ENCODE measurements at places on chromosomes 3 and 15.

DNA sequence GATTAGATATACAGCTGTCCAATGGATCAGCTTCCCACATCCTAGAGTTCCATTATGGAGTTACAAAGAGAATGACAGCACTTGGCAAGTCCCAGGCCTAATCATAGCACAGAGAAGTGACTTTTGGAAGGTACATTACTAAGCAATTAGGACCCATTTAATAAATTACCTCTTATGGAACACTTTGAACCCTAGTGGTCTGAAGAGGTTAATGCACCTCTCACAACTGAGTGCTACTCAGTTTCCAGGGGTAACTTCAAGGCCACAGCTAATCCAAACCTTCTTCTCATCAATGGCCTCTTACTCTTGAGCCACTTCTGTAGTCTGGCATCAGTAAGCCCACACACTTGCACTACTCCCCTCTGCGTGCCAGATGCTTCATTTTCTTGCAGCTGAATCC is 34.9 kb upstream of the MEIS2 start:
- DNase-seq = no peak

DNA sequence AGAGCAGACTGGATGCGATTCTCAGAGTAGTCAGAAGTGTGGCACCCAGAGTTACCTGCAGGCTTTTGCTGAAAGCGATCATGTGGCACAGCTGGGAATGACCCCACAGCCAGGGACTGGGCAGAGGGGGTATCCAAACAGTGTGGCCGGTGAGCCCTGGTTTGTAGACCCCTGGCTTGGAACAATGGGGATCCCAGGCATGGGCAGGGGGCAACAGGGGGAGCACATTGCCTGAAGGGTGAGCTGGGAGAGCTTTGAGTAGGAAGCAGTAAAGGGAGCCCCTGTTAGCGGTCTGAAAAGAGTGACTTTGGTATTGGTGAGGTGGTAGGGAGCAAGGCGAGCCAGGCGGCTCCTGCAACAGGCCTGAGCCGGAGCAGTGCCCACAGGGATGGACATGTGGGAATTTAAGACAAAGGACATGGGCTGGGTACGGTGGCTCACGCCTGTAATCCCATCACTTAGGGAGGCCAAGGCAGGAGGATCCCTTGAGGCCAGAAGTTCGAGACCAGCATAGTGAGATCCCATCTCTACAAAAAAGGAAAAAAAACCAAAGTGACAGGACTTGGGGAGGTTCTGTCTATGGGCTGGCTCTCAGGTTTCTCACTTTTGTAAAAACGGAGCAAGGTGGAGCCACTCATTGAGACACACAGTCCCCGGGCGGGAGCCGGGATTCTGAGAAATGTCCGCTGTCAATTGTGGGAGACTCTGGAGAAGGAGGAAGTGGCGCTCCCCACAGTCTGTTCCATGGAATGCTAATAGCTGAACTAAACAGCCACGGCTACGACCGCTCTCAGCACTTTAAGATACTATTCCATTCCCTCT is 223.8 kb upstream of the LYSMD4 start:
- DNase-seq = no peak

DNA sequence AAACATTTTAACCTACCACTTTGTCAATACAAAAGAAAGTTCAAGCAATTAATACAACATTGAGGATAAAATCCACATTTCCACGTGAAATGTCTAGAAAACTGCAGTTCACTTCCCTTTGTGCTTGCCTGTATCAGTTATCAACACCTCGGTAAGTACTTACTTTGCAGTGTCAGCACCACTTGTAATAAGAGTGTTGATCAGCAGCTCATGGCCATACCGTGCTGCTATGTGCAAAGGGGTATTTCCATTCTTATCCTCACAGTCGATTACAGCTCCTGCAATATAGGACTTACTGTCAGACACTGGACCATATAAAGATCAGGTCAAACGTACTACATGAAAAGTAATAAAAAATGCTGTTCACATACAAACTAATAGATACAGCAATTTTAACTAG is 84.4 kb downstream of the ANKRD28 start:
- DNase-seq = no peak

- no peak for DNase-seq
Measured at GRCh38 chr3:186198442-186198841, 89.6 kb upstream of the ETV5 start.

GRCh38 chr3:8052659-8053058 is 449.0 kb upstream of the LMCD1 start:
- DNase-seq = no peak

- DNase-seq = no peak
Measured at GRCh38 chr3:192920411-192920810, 2.8 kb upstream of the MB21D2 start.

- no peak for DNase-seq
Measured at GRCh38 chr3:141312354-141313092, 55.8 kb upstream of the ZBTB38 start.

GRCh38 chr3:138913766-138914165 is 33.2 kb downstream of the FOXL2 start:
- DNase-seq = no peak

DNA sequence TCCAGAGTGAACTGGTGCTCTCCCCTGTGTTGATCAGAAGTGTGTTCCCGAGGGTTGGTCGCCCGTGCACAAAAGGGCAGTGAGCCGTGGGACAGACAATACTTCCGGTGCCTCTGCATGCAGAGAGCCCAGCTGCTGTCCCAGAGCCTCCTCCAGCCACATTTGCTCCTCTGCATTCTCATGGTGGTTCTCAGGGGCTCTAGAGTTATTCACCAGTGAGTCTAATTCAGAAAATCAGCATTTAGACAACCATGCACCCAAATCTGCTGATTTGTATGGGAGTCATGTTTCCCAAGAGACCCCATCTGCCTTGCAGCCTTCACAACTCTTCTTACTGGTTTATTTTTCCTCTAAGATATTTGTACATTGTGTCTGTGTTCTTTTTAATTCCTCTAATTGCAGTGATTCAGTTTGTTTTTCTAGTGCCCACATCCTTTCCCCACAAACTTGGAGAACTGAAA is 107.0 kb upstream of the SPRED1 start:
- DNase-seq = no peak

GRCh38 chr15:72192416-72192815 is 5.2 kb downstream of the GRAMD2A start:
- DNase-seq = no peak

DNA sequence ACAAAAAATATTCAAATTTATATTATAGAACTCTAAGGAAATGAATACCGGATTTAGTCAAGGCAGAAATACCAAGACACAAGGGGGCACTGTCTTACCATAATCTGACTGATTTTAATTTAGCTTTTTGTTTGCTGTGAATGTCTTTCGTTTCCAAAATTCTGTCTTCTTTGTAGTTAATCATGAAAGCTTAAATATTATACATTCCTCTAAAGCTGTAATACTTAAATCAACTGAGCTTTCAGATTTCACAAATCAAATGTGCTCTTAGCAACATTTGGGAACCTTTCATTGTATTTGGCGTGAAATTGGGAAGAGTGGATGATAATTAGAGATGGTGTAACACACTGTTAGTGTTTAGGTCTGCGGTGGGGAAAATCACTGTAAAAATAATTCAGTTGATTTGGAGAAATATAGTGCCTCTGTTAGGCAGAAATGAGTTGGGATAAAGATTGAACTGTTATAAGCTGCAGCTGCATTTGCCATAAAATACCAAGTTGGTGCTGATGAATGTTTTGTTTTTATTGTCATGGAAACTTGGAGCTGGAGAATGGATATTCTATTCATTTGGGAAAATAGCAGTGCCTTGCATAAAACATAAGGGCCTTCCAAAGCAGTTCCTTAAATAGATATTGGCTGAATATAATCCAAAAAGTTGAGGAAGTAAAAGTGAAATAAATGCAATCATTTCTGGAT is 228.2 kb downstream of the TCF12 start:
- DNase-seq = peak; percentile 66

- no peak for DNase-seq
Measured at GRCh38 chr3:66380200-66380932, 120.5 kb downstream of the LRIG1 start.

DNA sequence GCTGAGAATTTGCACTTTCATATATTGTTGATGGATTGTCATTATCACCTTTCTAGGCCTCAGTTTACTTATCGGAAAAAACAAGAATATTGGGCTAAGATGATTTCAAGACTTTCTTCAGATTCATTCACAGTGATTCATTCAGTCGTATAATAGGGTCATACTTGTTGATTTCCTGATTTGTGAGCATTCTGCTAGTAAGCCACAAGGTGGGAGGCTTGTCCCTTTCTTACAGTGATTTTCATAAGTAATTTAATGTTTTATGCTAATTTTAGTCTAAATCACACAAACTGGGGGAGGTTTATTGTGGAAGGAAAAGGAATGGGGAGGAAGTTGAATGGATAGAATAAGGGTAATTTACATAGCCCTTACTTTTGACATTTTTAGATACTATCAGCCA is 126.8 kb upstream of the GOLGA6L4 start:
- DNase-seq = peak; percentile 8

DNA sequence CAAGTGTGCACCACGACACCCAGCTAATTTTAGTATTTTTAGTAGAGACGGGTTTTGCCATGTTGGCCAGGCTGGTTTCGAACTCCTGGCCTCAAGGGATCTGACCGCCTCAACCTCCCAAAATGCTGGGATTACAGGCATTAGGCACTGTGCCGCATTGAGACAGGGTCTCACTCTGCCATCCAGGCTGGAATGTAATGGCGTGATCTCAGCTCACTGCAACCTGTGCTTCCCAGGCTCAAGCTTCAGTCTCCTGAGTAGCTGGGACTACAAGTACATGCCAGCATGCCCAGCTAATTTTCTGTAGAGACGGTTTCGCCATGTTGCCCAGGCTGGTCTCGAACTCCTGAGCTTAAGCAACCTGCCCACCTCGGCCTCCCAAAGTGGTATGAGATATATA is 51.6 kb downstream of the ACAD9 start:
- DNase-seq = no peak

- no peak for DNase-seq
Measured at GRCh38 chr3:20905210-20905805, 719.3 kb upstream of the SGO1 start.

Data from fibroblast of skin of scalp (primary cell).